AG08396 (cell line): ENCODE measurements at places on chromosomes 13 and 19.

GRCh38 chr19:34430738-34431625, 2.8 kb downstream of the UBA2 start:
- peak; percentile 64 for DNase-seq

DNA sequence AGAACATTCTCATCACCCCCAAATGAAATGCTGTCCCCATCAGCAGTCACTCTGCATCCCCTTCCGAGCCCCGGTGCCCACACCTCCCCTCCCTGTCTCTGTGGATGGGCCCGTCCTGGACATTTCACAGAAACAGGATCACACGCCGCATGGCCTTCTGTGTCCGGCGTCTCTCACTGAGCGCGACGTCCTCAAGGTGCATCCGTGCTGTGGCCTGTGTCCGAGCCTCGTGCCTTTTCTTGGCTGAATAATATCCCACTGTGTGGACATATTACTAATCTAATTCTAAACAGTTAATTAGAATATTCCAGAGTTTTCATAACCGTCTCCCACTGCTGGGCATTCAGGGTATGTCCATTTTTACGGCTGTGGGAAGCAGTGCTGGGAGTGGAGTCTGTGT, 8.7 kb downstream of the NDUFS7 start:
- no peak for DNase-seq

DNA sequence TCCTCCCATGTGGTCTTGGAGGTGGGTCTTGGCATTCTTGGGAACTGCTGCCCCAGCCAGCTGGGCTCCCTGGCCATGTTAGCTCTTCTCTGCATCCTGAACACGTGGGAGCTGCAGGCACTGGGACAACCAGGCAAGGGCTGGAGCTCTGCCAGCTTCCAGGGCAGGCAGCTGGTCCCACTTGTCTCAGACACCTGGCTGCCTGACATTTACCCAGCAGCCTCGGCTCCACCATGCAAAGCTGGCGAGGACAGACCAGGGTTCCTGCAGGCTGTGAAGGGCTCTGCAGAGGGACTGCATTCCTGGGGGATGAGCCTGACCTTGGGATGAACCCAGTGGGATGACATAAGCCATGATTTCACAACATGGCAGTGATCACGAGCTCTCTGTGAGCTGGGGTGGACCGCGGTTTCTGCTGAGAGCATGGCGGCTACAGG, 99.0 kb upstream of the TSHZ3 start:
- DNase-seq: peak; percentile 86

GRCh38 chr13:108212886-108213285, 2.5 kb downstream of the LIG4 start:
- no peak for DNase-seq

DNA sequence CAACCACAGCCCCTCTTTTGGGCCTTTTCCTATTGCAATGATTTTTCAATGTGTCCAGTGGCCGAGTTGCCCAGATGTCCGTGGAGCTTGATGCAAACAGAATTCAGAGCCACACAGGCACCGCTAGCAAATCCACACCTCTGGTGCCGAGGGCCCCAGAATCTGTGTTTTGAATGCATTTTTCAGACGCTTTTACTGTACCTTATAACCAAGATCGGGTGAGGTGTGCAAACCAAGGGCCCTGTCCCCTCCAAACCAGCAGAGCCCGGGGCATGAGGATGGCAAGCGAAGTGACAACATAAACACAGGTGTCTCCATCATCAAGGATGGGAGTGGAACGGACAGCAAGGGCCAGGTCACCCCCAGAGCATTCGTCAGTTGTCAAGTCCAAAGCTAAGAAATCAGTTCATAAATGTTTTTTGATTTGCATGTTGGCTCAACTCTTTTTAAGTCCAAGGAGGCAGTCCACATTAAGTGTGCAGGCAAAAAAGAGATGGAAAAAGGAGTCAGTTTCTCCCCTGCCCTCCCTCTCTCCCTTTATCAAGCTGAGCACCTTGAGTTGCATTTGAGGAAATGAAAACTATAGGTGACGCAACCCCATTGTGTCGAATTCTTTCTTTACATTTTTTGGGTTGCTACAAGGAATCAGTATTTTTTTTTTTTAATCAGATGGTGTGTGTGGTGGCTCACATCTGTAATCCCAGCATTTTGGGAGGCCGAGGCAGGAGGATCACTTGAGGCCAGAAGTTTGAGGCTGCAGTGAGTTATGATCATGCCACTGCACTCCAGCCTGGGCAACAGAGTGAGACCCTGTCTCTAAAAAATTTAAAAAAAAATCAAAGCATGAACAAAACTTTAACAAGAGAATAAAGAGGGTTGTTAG, 2.9 kb downstream of the CCDC8 start:
- DNase-seq: no peak

GRCh38 chr13:49213997-49214916, 5.9 kb upstream of the MLNR start:
- DNase-seq: no peak

DNA sequence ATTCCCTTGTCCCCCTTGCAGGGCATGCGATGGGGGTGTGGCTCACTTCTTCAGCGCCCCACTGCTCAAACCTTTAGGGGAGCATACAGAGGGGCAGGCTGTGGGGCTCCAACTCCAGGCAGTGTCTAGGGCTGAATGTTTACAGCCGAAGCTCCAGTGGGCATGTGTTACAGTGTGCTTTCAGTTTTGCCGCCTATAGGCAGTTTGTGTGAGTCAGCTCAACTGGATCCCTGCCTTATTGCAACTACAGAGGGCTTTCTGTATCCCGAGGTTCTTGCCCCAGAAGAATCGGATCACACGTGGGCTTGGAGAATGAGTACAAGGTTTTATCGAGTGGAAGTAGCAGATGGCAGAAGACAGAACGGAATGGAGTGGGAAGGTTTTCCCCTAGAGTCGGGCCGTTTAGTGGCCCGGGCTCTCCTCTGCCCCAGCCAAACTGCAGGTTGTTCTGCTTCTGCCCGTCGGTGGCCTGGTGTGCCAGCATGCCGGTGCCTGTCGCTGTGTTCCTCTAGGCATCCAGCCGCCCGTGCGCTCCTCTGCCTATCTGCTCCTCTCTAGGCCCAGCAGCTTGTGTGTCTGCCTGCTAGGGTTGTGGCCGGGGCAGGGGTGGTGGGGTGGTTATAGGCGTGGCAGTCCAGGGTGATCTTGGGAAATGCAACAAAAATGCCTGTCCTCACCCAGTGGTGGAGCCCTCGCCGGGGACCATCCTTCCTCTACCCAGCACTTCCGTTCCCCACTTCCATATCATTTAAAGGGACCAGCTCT, 435.9 kb upstream of the SGCG start:
- DNase-seq: no peak

GRCh38 chr13:40961826-40962225, 57.3 kb downstream of the ELF1 start:
- no peak for DNase-seq

DNA sequence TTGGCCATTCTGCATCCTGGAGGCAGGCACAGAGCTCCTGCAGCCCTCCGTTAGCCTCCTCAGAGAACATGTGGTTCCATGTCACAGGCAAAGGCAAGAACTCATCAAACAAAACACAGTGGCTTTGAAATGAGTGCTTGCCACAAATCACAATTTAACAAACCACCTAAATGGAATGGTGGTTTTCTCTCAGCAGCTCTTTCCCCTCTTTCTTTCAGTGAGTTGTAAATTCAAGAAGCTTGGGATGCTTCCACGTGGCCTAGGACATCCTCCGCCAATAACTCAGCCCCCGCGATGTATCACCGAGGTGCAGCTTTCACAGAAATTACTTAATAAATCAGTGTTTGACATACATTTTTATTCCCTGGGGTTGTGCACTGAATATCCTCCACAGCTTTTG, 65.4 kb upstream of the RFC3 start:
- DNase-seq: no peak

DNA sequence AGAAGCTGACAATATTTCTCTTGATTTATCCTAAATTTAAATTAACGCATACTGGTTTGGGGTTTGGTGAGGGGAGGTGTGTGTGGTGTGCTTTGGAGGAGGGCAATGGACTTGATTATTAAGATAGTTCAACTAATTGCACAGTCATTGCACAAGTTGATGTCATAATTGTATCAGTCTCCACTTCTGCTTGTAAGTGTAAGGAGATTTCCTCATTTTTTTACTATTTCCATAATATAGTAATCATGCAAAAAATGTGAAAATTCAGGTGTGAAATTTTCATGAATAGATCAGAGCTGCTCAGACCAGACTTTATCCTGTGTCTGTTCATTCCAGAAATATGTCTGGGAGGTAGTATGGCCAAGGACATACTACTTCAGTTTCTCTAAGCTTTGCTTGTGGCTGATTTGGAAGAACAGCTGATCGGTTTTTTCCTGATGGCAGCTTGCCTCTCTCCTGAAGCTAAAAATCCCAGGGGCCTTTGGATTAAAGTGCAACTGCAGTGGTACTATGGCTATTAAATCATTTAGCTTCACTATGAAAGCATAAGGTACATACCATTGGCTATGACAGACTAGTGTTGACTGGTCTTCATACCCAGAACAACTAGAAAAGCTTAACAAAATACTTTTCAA, 201.8 kb upstream of the MIR17HG start:
- DNase-seq: no peak

- DNase-seq: no peak
Measured at GRCh38 chr13:99378985-99379733, 72.0 kb upstream of the GPR183 start.

- no peak for DNase-seq
Measured at GRCh38 chr19:18520848-18521691, 800 bp downstream of the ELL start.

DNA sequence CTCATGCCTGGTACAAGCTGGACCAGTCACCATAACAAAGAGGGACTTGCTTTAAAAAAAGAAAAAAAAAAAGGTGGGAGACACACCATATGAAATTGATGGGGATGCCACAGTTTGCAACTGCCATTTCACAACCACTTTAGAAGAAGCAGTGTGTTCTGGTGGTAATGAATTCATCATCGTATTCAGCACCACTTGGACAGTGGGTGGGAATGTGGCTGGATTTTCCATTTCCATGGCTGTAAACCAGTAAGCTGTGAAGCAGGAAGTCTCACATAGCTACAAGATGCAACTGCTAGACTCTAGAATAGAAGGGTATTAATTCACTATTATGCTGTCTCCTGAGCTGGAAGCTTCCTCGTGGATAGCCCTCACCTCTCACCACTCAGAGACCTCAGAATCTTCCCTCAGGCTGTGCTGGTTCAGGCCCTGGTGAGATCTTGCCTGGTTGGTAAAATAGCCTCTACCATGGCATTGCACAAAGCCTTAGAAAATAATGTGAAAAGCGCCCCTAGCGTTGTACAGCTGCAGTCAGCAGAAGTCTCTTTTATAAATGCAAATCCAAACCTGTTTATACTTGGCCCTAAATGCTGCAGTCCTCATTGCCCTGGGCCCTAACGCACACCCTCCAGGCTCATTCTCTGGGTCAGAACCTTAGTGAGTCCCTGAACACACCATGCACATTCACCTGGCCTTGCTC, 150.7 kb downstream of the KCTD15 start:
- DNase-seq: no peak

DNA sequence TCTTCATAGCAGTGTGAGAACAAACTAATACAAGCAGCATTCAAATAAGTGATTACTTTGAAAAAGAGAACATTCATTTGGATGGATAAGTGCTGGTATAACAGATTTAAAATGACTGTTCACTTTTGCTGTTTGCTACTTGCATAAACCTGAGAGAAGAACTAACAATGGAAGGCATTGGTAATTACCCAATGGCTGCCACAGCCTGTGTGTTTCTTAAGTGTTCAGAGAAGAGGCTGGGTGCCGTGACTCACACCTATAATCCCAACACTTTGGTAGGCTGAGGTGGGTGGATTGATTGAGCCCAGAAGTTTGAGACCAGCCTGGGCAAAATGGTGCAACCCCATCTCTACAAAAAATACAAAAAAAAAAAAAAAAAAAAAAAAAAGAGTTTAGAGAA, 4.9 kb upstream of the TEX26 start:
- no peak for DNase-seq

DNA sequence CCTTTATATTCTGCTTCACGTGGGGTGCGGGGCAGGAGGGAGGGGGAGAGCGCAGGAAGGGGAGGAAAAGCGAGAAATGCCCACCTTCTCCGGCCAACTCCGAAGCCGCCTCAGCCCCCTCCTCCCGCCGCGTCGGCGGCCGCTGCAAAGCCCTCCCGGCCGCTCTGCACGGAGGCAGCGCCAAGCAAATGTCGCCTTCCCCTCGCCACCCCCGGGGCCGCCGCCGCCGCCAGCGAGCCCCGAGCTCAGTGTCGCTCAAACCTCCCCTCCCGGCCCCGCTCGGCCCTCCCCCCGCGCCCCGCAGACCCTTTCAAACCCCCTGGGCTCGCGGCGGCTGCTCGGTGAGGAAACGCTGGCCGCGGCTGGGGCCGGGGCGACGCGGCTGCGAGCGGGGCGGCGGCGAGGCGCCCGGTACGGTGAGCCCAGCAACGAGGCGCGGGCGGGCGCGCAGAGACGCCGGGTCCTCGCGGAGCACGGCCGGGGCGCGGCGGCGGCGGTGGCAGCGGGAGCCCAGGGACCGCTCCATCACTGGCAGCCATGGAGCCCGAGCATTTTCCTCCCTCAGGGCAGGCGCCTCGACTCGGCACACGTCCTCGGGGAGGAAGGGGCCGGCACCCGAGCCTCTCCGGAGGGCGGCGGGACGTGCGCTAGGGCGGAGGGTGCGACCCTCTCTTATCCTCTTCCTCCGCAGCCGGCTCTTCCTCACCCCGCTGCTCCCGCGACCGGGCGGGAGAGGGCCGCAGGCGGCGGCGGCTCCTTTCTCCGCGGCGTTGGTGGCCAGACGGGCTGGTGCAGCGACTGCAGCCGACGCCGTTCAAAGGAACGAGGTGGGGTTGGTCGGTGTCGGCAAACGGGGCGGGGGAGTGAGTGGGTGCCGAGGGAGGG, 463 bp upstream of the TSC22D1 start:
- DNase-seq: peak; percentile 47

GRCh38 chr19:42248270-42249148, 6.1 kb upstream of the GSK3A start:
- no peak for DNase-seq

GRCh38 chr13:40429706-40430545, 236.5 kb downstream of the FOXO1 start:
- no peak for DNase-seq

DNA sequence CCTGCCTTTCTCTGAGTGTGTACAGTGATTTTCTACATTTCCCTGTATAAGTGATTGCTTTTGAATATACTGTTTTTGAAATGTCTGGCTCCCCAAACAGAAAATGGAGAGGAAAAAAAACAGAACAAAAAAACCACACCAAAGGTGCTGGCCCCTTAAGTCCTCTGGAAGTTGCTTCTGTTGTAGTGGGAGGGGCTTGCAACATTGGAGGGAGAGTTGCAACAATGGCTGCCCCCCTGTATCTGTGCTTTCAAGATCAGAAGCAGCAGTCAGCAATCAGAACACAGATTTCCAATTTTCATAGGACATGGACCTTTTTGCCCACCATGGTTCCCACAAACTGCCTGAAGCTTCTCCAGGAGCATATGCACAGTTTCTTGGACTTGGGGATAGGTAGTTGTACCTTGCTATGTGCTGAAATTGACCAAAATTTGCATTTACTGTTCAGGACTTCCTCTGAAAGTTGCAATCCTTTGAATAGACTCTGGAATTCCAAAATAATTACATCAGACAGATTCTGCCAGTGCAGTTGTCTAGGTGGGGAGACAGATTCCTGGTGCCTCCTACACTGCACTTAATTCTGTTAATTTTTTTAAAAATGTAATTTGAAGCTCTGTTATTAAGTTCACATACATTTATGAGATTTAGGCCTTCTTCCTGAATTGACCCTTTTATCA, 13.8 kb downstream of the BIVM start:
- DNase-seq: peak; percentile 19
